Naive thymus-derived CD4-positive, alpha-beta T cell (primary cell): ENCODE measurements at places on chromosomes 1 and 21.

GRCh38 chr1:197773856-197774255 is 1.4 kb downstream of the DENND1B start:
- DNase-seq, result no peak

GRCh38 chr1:221405146-221405545 is 336.7 kb downstream of the DUSP10 start:
- no peak for DNase-seq

DNA sequence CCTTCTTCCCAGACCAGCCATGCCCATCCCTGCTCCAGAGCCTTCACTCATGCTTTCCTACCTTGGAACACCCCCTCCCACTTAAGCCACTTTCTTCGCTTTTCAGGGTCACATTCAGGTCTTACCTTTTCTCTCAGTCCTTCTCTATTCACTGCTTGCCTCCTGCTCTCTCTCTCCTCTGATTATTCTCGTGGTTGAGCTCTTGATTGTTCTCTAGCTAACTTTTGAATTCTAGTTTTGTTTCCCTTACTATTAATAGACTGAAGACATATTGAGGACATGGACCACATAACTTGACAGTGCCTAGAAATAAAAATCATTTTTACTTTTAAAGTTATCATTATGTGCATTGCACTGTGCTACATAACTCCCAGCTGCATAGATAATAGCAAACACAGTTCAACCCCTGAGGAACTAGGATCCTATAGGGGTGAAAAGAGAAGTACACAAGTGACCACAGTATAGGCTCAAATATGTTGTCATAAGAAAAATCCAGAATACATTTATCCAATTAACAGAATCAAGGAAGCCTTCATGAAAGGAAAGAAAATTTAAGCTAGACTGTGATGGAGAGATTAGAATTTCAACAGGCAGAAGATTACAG is 21.5 kb downstream of the INSL5 start:
- DNase-seq, result no peak

DNA sequence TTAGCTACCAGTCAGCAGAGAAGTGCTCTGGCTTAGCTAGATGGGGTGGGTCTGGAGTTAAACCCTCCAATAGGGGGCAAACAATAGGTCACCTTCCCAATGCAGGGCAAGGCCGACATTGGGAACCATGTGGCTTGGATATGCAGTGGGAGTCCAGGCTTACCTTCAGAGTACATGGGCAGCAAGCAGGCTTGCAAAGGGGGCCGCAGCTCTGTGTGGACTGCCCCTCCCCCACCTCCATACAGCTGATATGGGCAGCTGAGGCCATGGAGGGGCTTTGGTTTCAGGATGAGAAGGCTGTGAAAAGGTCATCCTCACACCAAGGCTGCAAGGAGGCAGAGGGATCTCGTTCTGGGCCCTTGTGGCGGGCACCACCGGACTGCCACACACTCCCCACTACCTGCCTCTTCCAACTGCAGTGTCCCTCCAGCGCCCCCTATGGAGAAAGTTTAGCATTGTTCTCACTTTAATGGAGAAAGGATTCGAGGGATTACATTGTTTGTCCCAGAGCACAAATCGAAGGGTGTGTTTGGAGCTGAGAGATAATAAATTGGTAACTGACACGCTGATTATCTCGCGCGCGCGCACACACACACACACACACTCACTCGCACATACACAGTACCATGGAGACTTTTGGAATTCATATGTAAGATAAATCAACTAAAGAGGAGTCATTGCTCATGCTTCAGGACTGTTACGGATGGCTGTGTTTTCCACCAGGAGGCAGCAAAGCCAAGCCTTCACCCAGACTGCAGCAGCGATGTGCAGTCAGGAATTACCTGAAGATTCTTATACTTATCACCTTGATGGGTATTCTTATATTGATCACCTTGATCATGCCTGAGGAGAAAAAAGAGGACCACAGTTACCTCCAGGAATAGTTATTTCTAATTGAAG is 7.0 kb upstream of the SMCP start:
- DNase-seq, result no peak

- no peak for DNase-seq
Measured at GRCh38 chr1:114453361-114453784, 57.6 kb downstream of the TRIM33 start.

DNA sequence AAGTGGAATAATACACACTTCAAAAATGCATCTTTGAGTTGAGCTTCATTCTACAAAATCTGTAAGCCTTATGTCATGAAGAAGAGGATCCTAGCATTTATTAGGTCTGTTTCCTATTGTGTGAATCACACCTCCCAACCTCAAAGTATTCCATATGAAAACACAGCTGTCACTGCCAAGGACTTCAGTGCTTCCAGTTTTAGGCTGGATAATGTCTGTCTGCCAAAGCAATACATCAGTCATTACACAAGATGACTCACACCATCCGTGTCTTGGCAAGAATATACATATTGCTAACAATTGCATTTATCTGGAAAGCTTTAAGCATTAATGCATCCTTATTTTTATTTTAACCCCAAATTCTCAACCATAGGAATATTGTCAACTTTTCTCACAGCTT is 125.7 kb upstream of the TMPRSS15 start:
- no peak for DNase-seq

GRCh38 chr1:234586892-234587485 is 23.0 kb downstream of the IRF2BP2 start:
- no peak for DNase-seq

GRCh38 chr1:27634177-27634984 is 604 bp downstream of the FGR start:
- peak; percentile 35 for DNase-seq

- DNase-seq, result no peak
Measured at GRCh38 chr1:220272841-220273090, 513 bp upstream of the RAB3GAP2 start.

DNA sequence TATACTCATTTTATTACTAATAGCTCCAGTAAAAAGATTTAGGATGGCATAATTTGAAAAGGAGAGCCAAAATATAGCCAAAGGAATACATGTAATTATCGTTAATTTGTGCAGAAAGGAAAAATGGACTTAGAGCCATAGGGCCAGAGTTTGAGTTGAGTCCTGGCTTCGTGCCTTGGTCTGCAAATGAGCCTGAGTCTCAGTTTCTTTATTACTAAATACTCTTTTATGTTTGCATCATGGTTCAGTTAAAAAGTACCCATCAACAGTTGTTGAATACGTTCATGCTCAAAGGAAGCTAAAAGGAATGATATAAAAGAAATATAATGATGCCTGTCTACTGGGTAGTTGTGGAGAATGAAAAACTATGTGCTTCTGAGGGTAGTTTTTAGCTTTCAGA is 155.7 kb upstream of the FAM78B start:
- no peak for DNase-seq

- DNase-seq, result no peak
Measured at GRCh38 chr1:171172471-171172870, 12.6 kb upstream of the FMO2 start.

GRCh38 chr1:10716840-10717239 is 79.6 kb downstream of the CASZ1 start:
- DNase-seq, result no peak

GRCh38 chr1:215603319-215603718 is 36.2 kb downstream of the KCTD3 start:
- DNase-seq, result no peak

GRCh38 chr1:194477908-194478307 is 1291.5 kb upstream of the B3GALT2 start:
- DNase-seq, result no peak

DNA sequence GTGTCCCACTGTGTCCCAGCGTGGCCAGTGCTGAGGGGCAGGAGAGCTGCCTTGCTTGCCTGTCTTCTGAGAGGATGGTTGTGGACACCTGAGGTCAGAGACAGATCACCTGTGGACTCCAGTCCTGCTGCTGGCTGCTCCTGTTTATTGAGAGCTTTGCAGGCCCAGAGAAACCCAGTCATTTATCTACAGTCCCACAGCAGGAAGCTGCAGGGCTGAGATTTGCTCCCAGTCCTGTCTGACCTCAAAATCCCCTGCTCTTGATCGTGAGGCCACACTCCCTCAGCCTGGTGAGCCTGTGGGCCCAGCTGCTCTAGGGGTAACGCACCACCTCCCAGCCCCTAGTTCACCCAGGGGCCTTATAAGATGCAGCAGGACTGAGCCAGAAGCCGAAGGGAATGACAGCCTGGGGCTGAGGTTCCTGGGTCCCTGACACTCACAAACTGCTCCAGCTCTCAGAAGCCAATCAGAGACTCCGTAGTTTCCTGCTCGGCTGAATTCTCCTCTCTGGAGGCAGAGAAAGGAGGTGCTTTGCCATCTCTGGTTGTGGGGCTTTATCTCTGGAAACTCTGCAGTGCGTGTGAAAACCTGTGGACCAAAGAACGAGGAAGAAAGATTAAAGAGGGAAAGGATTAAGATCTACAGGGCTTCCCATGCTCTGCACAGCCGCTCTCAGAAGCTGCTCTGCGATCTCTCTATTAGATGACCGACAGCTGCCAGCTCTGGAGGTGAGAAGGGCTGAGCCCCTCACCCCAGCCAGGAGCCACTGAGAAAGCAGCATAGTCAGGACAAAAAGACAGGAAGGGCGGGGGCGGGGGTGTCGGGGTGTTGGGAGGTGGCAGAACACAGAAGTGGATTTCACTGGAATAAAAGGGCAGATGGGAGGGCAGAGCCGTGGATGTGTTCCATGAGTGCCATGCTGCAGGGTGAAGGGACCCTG is 39.1 kb downstream of the UBIAD1 start:
- DNase-seq, result no peak

DNA sequence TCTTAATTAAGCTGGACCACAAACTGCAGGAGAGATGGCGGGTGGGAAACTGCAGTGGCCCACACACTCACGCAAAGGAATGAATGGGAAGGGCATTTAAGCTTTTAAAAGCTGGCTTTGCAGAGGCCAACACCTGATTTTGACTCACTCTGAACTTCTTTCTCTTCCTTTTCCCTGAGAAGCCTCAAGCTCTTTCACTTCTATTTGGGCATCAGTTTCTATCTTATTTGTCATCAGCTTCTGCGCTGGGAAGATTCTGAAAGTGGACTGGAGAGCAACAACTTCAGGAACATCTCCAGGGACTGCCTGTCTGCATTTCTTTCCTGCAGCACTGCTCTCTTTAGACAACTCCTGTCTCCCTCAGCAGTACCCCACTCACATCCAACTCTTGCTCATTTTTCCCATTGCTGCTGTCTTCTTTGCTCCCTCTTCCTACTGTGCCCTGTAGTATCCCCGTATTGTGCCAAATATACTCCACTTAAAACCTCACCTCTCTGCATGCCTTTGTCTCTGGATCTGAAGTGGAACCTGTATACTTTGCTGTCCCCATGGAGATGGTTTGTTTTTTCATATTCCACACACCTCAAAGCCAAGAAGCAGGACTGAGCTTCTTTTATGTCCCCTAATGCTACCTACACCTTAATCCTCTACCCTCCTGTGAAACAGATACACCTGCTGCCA is 143.3 kb upstream of the JUN start:
- no peak for DNase-seq

GRCh38 chr1:18924221-18924691 is 21.9 kb upstream of the ALDH4A1 start:
- no peak for DNase-seq

GRCh38 chr1:224783006-224783651 is 146.3 kb upstream of the DNAH14 start:
- no peak for DNase-seq

- DNase-seq, result no peak
Measured at GRCh38 chr21:39029086-39029755, 154.0 kb downstream of the PSMG1 start.

- DNase-seq, result no peak
Measured at GRCh38 chr1:212238552-212238951, 46.7 kb upstream of the PPP2R5A start.

DNA sequence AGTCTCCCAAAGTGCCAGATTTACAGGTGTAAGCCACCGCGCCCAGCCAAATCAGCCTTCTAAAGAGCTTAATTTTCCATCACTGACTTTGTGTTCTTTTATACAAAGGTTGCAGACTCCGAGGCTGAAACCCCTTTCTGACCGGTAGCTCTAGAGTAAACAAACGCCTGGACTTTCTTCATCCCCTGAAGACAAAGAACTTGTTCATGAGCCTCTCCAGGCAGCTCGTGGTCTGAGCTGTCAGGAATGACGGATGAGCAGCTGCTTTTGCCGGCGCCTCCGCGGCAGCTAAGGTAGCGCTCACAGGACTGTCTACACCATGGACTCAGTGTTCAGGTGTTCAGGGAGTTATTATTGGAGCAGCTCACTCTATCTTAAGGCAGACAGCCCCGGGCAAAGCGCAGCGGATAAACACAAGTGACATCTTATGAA is 128.5 kb upstream of the ERRFI1 start:
- DNase-seq, result no peak

GRCh38 chr1:184074383-184074782 is 22.9 kb downstream of the TSEN15 start:
- DNase-seq, result no peak

- DNase-seq, result no peak
Measured at GRCh38 chr1:159877695-159878444, 15.4 kb upstream of the VSIG8 start.

GRCh38 chr1:224064150-224064549 is 49.8 kb upstream of the FBXO28 start:
- DNase-seq, result no peak

- DNase-seq, result no peak
Measured at GRCh38 chr21:19049567-19049966, 646.0 kb upstream of the TMPRSS15 start.

- no peak for DNase-seq
Measured at GRCh38 chr1:246680190-246680589, 44.0 kb upstream of the SCCPDH start.

- DNase-seq, result no peak
Measured at GRCh38 chr1:94530373-94530878, 11.1 kb downstream of the F3 start.

GRCh38 chr1:243354511-243355153 is 98.8 kb downstream of the SDCCAG8 start:
- DNase-seq, result no peak

DNA sequence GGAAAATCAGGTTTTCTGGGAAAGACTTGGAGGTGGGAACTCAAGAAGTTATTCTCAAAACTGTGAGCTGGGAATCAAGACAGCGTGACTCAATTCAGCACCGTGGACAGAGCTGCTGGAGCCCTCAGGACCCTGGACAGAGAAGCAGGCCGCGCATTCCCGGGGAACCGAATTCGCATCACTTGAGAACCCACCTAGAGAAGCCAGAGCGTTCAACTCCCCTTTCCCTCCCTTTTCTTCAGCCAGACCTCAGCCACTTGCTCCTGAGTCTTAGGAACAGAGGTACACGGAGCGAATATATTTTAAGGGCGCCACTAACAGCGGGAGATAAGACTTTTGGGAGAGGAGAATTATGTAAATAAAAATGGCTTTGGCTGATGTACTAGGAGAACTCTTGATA is 2.0 kb upstream of the LIN28A start:
- DNase-seq, result peak; percentile 63

GRCh38 chr1:197787056-197787455 is 11.8 kb upstream of the DENND1B start:
- DNase-seq, result no peak

GRCh38 chr1:94858276-94858675 is 38.1 kb downstream of the SLC44A3 start:
- no peak for DNase-seq

GRCh38 chr1:207462535-207462934 is 8.4 kb downstream of the CR2 start:
- DNase-seq, result no peak
